Renal cortex interstitium (tissue), 15 donors: ENCODE measurements at places on chromosomes 12 and 14. TPM values are rescaled to one million over a fixed set of nuclear protein-coding genes. Genes with fewer than 3 reads are reported as not detected.
A peak's percentile ranks its signal among the peaks of the same experiment; 100 is the strongest.

- no peak for DNase-seq
Measured at GRCh38 chr14:78701246-78701645, 531.1 kb downstream of the NRXN3 start.

- no peak for DNase-seq
Measured at GRCh38 chr14:105029402-105029801, 8.5 kb upstream of the CDCA4 start.

DNA sequence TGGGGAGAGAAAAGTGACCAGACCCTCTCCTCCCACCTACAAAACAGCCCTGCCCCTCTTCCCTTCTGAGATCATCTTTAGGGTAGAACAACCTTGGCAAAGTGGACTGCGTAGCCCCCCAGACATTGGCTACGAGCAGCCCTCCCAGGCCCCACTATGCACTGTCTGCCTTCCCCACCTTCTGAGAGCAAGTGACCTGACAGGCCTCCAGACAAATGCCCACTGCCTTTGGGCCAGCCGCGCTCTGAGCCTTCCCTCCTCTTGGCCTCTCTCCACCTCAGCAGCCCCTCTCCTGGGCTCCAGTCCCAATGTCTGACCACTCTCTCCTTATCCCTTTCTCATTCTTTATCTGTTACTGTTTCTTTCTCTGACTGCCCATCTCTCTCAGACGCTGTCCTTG, 46.5 kb upstream of the CCND2 start:
- no peak for DNase-seq

- DNase-seq, result no peak
Measured at GRCh38 chr12:32541754-32542374, 137.2 kb upstream of the DNM1L start.

GRCh38 chr14:79514700-79515099, 696.6 kb downstream of the DIO2 start:
- DNase-seq, result peak; percentile 5

GRCh38 chr14:104973135-104973384, 5.1 kb downstream of the AHNAK2 start:
- DNase-seq, result no peak

GRCh38 chr12:15700595-15700994, 88.6 kb downstream of the EPS8 start:
- DNase-seq, result no peak

DNA sequence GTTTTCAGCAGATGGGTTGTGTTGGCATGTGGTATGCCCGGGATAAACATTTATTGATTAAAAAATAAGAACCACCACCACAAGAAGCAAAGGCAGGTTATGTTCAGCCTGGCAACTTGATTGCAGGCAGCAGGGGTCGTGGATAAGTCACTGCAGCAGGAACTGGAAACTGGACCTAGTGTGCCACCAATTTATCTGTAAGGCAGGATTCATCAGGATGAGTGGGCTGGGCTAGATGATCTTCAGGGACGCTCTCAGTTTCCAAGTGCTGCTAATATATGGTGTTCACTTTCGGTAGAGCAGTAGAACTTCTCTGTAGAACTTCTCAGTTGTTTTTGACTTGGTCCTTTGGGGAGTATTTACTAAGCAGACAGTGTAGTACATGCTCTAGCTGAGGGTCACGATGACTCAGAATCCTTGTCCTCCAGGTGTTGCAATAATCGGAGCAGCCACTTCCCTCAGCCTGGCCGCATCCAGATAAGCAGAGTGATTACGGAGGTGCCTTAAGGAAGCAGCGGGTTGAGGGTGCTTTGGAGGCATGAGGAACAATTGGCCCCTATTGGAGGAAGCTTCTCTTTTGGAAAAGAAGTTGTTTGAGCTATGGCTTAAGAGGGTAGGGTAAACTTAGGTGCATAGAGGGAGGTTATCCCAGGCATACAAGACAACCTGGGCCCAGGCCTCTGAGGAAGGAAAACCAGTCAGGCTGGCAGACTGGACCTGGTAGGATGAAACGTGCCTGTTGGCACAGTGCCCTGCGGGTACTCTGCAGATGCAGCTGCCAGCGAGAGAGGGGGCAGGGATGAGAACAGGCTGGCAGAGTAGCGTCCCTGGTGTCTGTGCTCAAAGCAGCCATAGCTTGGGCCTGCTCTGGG, 104.0 kb downstream of the GPR135 start:
- no peak for DNase-seq

GRCh38 chr12:131692431-131692830, 18.5 kb upstream of the SFSWAP start:
- no peak for DNase-seq

GRCh38 chr12:120093592-120094355, 22.8 kb downstream of the RAB35 start:
- no peak for DNase-seq

- DNase-seq, result no peak
Measured at GRCh38 chr12:68780731-68781130, 27.2 kb upstream of the MDM2 start.

GRCh38 chr14:34094384-34094783, 143.5 kb upstream of the EGLN3 start:
- DNase-seq, result no peak

DNA sequence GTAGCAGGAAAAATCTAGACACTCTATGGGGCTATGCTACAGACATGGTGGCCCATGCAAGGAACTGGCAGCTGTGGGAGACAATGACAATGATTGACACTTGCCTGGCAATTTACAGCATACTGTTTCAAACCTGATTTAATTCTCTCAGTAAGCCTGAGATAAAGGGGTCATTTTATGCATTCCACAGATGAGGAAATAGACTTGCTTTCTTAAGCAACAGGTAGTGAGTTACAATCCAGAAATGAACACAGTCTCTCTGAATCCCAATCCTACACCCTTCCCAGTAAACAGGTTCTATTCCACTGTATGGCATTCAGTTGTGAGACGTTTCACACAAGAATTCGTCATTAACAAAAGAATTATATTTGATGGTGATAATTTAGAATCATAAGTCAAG, 15.5 kb upstream of the PCNX1 start:
- no peak for DNase-seq

- DNase-seq, result no peak
Measured at GRCh38 chr12:94731733-94732360, 81.5 kb upstream of the TMCC3 start.

- DNase-seq, result no peak
Measured at GRCh38 chr12:93387780-93388179, 10.1 kb downstream of the NUDT4 start.

DNA sequence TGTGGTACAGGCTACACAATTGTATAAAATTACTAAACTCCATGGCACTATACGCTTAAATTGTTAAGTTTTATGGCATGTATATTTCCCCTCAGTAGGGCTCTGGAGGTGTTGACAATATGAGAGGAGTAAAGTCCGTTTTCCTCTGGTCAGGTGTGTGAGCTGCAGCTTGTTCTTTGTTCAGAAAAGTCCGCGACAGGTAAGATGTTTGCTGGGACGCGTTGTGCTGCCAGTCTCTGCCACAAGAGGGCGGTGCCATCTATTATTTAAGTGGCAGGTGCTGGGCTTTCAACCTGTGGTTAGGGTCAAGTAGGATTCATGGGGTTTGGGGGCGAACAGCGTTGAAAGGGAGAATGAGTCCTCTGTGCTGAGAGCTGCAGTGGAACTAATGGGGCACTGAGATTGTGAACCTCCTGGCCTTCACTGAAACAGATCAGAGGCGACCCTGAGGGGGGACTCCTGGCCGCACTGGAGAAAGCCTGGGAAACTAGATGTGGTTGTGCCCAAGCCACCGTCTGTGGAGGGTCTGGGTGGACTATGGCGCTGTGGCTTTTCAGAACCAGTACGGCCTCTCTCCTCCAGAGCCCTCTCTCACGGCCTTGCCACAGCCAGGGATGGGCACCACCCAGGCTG, 179.0 kb downstream of the SLC15A4 start:
- no peak for DNase-seq

DNA sequence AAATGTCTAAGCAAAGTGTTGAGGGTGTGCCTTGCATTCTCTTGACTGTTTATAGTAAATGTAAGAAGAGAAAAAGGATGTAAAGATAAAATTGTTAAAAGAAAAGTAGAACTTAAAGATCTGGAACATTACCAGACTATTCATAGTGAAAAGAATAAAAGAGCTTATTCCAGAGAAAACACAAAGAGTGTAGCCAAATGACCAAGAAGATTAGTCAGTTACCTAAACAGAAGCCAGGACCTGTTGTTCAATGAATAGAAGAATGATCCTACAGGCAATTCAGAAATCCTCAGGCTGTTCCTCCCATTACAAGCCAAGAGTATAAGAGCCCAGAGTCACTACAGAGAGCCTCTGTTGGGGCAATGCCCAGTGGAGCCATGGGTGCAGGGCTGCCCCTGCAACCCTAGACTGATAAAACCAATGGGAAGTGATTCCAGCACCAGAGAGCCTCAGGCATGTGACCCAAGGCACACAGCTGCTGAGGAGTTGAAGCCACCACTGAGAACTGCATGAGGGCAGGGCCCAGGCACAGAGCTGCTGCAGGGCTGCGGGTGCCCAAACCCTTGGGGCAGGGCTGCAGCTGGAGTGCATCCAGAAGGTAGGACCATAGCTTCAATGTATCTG, 91.1 kb upstream of the SLC38A4 start:
- DNase-seq, result no peak

DNA sequence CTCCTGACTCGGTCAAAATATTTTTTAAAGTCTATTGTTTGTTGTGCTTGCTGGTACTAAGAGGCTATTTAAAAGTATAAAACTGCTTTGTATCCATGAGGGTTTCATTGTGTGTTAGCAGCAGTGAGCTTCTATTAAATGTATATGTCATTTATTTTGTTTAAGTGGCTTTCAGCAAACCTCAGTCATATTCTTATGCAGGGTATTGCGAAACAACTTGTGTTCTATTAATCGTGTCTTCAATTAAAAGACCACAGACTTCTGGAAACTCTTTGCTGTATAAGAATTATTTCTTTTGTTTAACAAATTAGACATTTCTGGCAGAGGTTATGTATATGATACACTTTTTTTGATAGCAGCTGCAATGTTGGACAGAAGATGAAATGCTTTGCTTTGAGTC, 6.5 kb downstream of the IAPP start:
- DNase-seq, result no peak

GRCh38 chr14:101820283-101820798, 58.8 kb downstream of the PPP2R5C start:
- no peak for DNase-seq

ANO6 gene
- 77.1 TPM for polyA plus RNA-seq

SERPINA9 gene
- polyA plus RNA-seq, result not detected

CDH24 gene
- polyA plus RNA-seq, result 21.7 TPM

OAS2 gene
- polyA plus RNA-seq, result 6.6 TPM

KRT75 gene
- polyA plus RNA-seq, result not detected

FAM181A gene
- polyA plus RNA-seq, result not detected

IAPP gene
- not detected for polyA plus RNA-seq
